Activated T-helper 2 cell treated with anti-CD3 and anti-CD28 coated beads, Interferon-gamma antibody, Interleukin-2, Interleukin-4, amounts not matched to agents 10 μg/mL and 5 μg/mL and 100 μg/mL, durations not matched to agents 14 hours and 24 hours and 36 hours (primary cell): ENCODE measurements at places on chromosomes 11 and 22.
A peak's percentile ranks its signal among the peaks of the same experiment; 100 is the strongest.

DNA sequence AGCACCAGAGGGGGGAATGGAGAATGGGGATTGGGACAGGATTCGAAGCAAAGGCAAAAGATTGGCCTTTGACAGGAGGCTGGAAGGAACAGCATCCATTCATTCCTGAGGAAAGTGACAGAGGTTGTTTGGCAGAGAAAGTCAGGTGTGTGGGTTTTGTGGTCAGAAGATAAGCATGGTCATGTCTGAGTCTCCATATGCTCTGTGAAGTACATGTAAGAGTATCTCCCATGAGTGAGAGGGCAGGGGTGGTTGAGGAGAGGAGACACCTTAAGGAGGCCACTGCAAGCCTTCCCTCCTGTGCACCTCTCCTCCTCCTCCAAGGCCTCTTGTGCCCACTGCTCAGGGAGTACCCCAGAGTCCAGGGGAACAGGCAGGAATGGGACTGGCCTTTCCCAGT is 1.9 kb upstream of the NLRP10 start:
- no peak for DNase-seq

DNA sequence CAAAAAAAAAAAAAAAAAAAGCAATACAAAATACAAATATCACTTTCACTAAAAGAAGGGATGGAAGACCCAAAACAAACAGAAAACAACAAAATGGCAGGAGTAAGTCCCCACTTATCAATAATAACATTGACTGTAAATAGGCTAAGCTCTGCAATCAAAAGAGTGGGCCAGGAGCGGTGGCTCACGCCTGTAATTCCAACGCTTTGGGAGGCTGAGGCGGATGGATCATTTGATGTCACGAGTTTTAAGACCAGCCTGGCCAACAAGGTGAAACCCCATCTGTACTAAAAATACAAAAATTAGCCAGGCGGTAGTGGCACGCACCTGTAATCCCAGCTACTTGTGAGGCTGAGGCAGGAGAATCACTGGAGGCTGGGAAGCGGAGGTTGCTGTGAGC is 9.8 kb upstream of the PPP6R3 start:
- no peak for DNase-seq

DNA sequence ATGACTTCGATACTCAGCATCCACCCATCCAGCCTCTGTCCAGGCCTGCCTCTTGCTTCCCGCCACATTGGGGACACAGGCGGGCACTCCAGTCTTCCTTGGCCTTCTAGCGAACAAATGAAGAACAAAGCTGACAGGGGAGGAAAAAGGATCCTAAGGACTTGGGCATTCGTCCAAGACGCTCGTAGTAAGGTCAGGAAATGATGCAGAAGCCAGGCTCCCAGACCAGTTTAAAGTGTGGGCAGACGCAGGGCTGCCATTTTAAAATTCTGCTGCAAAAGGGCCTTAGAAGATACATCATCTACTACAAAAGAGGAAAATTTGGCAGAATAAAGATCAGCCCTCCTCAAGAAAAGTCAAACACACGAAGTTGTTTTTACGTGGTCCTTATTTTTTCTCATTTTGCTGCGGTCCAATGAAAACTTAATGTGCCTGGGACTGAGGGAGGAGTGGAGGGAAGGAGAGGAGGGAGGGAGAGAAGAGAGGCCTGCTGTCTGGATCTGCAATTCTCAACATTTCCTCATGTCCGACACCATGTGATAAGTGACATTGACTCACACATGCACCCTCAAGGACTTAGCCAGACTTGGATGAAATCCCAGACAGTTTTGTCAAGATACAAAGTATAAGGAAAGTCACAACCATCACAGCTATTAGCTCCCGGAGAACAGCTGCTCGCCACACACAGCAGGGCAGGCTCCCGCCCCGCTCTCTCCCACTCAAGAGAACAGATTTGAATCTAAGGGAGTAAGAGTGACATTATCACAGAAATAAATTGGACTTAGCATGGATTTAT is 5.7 kb downstream of the DNAL4 start:
- no peak for DNase-seq

DNA sequence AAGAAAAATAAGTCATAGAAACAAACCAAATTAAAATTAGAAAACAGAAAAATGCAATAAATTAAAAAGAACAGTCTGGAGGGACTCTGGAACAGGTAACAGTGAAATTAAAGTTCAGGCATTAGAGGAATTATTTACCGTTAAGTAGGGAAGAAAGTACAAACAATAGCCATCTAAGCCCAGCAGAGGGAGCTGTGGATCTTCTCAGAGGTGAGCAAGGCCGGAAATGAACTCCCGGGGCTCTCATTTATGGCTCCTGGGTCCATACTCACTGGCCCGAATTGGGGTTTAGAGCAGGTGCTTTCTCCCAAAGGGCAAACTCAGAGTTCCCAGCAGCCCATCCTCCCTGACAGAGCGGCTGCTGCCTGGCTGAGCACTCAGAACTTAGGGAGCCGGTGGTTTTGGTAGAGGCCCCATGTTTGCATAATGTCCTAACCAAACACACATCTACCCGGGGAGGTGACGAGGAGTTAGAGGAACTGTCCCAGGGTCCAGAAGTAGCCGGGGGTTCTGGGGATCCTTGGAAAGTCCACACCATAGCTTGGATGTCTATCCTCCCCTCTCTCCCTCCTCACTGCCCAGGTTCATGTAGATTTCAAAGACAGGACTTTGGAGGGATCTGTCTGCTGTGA is 87.8 kb upstream of the VPREB1 start:
- peak; percentile 49 for DNase-seq

DNA sequence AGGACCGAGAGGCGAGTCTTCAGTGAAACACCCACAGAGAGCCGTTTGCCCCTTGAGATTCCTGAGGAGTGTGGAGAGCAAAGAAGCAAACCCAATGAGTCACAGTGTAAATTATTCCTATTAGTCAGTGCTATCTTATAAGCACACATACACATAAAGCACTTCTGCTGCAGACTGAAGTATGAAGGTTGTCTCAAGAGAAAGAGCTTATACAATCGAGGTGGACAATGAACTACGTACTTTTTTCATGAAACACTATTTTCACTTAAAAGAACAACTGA is 37.3 kb downstream of the GALNT18 start:
- DNase-seq, result no peak

- no peak for DNase-seq
Observed at GRCh38 chr11:131297441-131297840, 73.0 kb upstream of the NTM start.

GRCh38 chr22:49930596-49931412 is 12.4 kb downstream of the CRELD2 start:
- DNase-seq, result no peak

GRCh38 chr22:48096411-48096810 is 1334.0 kb downstream of the TBC1D22A start:
- DNase-seq, result no peak

DNA sequence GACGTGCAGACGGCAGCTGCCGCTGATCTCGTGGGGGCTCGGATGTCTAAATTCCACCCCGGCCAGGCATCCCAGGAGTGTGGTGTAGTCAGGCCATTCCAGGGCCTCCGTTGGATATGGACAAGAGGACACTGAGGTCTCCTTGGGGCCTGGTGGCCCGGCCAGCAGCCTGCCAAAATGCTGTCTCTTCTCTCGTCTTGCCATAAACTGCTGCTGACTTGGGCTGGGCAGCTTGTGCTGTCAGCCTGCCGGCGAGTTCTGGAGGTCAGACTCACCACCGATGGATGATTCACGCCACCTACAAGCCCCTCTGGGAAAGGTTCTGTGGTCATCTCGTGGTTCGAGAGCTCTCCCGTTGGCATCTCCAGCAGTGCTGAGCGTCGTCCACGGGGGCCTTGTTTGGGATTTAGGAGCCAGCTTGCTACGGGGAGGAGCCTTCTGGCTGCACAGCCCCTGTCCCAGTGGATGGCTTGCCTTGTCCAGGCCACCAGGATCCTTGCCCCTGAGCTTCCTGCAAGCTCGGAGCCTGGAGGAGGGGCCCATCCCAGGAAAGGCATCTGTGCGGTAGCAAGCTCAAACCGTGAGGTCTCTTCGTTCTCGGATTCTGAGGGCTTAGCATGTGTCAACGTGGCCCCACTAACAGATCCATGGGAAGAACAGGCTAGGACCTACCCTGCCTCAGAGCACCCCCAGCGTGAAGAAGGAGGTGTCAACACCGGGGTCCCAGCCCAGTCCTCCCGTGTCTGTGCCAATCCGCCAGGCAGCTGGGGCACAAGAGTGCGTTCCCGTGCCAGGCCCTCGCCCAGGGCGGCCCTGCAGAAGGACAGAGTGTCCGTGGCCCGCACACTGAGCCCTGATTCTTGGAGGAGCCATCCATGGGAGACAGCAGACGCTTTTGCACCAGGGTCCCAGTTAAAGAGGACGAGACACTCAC is 1114.1 kb downstream of the BRD1 start:
- DNase-seq, result no peak

- no peak for DNase-seq
Observed at GRCh38 chr11:36010010-36010740, 66.3 kb downstream of the LDLRAD3 start.

- no peak for DNase-seq
Observed at GRCh38 chr11:116207019-116207418, 565.8 kb downstream of the BUD13 start.

DNA sequence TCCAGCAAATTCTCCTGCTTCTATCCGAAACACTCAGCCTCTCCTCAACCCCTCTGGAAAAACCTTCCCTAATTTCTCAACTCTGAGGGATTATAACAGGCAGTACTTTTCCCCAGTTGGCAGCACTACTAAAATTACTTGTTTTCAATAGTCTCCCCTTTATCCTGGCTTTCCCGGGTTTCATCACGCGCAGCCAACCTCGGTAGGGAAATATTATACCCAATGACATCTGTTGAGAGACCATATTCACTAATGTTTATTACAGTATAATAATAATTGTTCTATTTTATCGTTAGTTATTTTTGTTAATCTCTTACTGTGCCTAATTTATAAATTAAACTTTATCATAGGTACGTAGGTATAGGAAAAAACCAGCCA is 330 bp upstream of the POLD3 start:
- DNase-seq, result no peak

- DNase-seq, result no peak
Observed at GRCh38 chr11:103109818-103110388, 677 bp downstream of the DYNC2H1 start.

DNA sequence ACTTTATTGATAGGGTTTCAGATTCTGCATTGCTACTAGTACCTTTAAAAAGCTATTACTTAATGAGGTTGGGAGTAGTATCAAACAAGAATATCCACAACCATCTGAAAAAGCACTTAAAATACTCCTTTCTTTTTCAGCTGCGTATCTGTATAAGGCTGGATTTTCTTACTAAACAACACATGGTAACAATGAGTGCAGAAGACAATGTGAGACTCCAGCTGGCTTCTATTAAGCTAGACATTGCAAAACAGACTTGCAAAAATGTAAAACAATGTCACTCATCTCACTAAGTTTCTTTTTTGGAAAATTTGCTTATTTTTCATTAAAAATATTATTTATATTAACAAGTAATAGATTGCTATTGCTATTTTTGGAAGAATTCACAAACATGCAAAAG is 132.6 kb downstream of the WNT11 start:
- DNase-seq, result no peak

DNA sequence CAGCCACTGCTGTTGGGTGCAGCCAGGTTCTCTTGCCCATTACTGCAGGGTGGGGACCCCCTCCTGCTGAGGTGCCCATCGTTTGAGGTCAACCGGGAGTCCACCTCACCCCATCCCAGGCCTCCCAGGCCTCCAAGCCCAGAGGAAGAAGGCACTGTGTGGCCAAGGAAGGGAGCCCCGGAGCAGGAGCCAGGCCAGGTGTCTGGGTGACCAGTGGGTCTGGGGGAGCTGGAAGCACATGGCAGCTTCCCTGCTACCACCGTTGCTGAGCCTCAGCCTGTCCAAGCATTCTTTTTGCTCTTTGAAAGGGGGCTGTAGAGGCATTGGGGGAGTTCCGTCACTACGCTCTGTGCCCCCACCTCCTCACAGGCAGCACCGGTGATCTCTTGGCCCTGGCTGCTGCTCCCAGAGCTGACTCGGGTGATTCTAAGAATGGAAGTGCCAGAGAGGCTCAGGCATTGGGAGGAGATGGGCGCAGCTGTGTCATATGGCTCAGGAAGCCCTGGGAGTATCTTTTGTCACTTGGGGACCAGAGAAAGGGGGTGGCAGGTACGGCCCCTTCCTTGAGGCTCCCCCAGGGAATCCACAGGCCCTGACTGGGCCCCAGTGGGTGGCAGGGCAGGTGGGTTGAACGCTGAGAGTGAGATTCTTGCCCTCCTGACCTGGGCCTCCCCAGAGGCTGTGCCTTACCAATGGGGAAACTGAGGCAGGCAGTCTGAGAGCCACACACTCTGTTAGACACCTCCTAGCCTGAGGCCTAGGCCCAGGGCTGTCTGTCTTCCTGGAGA is 1.9 kb downstream of the SEPTIN5 start:
- DNase-seq, result no peak

- DNase-seq, result no peak
Observed at GRCh38 chr11:68940651-68941323, 37.1 kb downstream of the IGHMBP2 start.

DNA sequence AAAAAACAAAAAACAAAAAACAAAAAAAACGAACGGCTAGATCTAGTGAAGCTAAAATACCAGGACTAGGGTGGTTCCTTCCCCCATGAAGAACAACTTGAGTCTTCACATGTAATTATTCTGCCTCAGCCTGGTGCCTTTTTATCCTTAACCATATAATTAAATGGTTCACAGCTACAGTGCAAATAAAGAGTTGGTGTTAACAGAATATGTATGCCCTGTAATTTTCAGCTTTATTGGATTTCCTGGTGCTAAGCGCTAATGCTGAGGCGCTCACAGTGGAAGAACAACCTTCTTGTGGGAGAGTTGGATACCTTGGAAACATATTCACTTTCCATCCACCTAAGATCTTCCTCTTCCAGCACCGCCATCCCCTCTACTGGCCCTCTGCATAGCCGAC is 158.5 kb upstream of the SORL1-AS1 start:
- DNase-seq, result no peak

DNA sequence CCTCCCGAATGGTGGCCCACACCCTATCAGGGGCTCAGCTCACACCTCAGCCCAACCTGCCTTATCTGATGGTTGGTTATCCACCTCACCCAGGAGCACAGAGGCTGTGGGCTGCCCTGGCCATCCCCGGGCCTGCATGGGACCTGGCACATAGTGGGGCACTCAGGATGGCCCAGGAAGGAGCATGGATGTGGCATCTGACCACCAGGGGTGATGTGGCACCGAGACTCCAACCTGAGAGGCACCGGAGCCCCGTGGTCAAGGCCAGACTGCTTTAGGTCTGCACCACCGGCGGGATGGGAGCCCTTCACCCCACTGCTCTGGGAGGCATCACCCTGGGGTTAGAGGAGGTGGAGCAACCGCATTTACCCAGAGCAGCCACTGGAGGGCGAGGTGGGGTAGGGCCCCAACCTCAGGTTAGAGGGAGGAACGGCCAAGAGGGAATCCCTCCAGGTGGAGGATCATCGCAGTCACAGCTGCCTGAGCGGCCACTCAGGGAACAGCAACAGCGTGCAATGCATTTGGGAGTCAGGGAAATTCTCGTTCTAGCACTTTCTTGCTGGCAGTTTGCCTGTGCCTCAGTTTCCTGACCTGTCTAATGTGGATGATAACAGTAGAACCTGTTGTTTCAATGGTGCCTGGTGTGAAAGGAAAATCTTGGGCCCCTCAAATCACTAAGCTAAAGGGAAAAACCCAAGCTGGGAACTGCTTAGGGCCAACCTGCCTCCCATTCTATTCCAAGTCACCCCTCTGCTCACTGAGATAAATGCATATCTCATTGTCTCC is 52.9 kb upstream of the CARS1 start:
- DNase-seq, result no peak
